ENCODE measurements at places on chromosomes 5 and 9.

GRCh38 chr5:94181895-94182294 lies 436.5 kb downstream of the KIAA0825 start:
- no peak for DNase-seq

GRCh38 chr5:5967373-5967772 lies 411.0 kb downstream of the MED10 start:
- DNase-seq, result no peak

- no peak for DNase-seq
Measured at GRCh38 chr9:32253731-32254130, 130.7 kb upstream of the ACO1 start.

DNA sequence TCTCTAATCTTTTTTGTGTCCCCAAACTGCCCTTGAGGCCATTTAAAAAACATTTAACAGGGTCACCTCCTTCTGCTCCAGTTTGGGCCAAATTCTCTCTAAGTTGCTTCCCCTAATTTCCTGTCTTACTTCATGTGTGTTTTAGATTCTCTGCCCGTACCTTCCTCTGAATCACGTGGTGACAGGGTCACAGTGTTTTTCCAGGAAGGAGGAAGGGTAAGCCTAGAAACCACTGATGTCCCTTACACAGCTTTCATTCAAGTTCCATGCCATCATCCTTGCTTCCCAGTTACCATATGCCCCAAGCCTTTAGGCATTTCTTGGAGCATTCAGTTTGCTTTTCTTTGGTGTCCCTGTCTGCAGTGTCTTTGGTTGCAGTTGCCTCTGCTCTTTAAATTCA lies 42.4 kb upstream of the MACIR start:
- DNase-seq, result no peak

- no peak for DNase-seq
Measured at GRCh38 chr5:82613891-82614290, 335.7 kb upstream of the RPS23 start.

- DNase-seq, result no peak
Measured at GRCh38 chr5:174532455-174533453, 191.6 kb upstream of the MSX2 start.

DNA sequence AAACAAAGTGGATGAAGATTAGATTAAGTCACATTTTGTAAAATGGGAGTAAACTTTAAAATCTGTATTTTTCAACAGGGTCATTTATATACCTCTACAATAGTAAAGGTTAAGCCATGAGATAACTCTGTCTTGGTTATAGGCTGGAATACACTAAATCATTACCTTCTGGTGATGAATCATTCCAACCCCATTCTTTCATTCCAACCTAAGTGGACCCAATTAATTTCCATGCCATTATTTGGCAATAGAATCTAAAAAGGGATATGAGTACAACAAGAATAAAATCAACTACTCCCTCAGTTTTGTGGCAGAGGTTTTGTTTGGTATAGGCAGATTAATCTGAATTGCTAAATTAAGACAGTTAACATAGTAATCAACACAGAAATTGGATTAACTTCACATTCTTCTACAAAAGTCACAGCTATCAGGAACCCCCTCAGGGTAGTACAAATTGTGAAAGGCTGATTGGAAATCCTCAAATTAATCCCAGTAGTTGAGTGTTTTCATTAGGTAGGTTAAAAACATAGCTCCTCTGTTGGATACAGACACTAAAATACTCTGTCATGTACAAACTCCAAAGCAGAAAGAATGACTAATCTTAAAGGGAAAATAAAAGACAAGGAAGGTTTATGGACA lies 54.2 kb downstream of the ELAVL2 start:
- DNase-seq, result no peak

GRCh38 chr9:85914108-85914507 lies 26.8 kb upstream of the NAA35 start:
- DNase-seq, result no peak

DNA sequence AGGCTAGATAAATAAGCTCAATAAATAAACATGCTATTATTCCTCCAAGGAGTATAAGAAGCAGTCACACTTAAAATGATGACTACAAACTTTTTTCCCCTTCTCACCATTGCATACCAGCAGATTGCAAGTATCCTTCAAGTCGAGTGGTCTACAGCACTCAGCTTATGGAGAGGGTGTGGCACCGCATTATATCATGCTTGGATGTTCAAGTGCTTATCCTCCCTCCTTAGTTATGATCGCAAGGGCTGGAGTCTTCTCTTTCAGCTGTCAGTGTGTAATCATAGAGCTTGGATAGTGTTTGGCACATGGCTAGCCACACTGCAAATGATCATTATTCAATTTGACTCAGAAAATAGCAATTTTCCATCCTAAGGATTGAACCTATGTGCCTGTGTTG lies 124.0 kb downstream of the CARTPT start:
- no peak for DNase-seq

- DNase-seq, result no peak
Measured at GRCh38 chr5:134969166-134969565, 1.5 kb downstream of the CATSPER3 start.

DNA sequence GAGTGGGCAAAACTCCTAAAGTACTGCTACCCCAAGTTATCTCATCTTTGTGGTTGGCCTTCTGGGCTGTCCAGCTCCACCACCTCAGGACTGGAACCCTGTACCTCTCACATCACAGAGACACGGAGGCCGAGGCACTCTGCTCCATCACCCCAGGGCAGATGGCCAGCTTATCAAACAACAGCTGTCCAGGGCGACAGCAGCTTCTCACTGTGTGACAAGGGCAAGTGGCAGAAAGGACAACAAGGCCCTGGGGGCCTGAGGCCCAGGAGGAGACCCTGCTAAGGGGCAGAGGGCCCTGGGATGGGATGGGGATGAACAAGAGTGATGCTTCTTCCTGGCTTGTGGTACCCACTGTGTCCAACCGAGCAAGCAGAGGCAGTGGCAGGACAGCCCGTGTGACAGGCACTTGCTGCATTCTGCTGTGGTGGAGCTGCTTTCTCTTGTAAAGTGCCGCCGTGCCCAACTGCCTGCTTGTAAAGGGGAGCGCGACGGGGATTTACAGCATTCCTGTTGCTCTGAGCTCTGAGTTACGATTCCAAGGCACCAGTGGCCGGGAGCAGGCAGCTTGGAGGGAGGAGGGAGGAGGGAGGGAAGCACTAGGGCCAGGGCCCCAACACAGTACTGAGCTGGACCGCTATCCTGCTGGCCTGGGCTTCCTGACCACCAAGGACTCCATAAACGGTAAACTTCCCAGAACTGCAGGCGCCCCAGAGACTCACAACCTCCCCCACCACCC lies 71.2 kb downstream of the SHB start:
- DNase-seq, result peak; percentile 57

- DNase-seq, result no peak
Measured at GRCh38 chr5:77418601-77419581, 73.2 kb downstream of the WDR41 start.

DNA sequence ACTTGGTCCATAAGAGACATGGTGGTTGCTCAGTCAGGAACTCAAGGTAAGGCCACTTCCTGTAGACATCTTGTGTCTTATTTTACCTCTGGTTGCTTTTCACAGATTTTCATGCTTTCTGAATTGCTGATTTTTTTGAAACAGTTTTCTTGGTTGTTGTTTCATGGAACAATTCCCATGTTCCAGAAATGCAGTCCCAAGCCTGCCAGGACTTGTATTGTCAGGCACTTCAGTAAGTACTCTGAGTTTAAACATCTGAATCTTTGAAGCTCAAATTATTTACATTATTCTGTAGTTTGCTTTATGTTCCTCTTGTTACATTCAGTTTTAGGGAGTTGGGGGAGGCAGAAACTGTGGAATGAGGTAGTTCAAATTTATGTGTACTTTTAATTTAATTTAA lies 290.2 kb downstream of the DMRT2 start:
- DNase-seq, result no peak

- DNase-seq, result no peak
Measured at GRCh38 chr5:9499498-9499876, 46.4 kb downstream of the SEMA5A start.

DNA sequence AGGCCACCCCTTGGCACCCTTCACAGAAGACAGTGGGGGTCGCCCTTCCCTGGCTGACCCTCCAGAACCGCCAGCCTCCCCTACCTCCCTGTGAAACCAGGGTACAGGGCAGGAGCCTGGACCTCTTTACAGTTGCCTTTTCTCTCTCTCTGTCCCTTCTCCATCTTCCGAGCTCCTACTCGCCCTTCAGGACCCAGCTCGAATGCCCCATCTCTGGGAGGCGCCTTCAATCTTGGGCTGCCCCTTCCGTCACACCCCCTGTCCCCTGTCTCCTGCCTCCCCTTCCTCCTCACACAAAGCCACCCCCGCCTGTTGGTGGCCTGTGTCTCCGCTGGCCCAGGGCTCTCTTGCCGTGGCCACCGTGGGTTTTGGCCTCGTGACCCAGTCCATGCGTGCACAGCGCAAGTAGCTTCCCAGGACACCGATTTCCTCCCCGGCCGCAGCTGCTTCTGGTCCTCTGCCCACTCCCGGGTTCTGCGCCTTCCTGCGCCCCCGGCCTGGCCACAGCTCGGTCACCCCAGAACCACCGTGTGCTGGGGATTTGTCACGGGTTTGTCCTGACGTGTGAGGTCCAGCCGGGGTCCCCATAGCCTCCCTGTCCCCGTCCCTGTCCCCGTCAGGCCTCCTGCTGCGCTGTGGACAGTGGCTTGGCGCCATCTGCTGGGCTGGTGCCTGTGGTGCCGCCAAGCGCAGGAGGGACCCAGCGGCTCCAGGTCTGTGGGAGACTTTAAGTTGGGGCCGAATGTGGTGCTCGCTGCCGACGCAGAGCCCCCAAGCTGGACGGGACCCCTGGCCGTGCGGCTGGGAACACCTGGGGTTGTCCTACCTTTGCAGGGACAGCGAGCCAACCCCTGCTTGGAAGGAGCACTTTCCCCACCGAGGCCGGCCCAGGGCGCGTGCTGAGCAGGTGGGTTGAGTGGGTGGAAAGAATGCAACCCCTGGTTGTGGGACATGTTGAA lies 4.0 kb upstream of the TMEM250 start:
- no peak for DNase-seq

GRCh38 chr5:75049456-75050351 lies 2.7 kb downstream of the GCNT4 start:
- DNase-seq, result no peak

- DNase-seq, result no peak
Measured at GRCh38 chr5:150043657-150044328, 42.6 kb downstream of the CSF1R start.

DNA sequence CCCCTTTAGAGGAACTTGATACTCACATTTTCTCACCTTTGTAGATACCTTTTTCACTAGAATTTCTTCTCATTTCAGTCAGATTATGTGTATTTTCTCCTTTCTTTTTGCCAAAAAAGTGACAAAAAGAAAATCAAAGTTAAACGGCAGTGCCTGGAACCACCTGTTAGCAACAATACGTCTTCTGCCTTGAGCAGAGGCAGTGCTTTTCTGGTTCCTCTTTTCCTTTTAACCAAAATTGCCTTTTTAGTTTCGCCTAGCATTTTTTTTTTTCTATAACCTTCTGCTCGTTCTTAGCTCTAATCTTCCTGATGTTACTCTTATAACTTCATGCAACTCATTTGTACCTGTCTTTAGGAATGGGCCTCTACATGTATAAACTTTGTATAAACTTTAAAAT lies 26.1 kb downstream of the SMIM32 start:
- no peak for DNase-seq

DNA sequence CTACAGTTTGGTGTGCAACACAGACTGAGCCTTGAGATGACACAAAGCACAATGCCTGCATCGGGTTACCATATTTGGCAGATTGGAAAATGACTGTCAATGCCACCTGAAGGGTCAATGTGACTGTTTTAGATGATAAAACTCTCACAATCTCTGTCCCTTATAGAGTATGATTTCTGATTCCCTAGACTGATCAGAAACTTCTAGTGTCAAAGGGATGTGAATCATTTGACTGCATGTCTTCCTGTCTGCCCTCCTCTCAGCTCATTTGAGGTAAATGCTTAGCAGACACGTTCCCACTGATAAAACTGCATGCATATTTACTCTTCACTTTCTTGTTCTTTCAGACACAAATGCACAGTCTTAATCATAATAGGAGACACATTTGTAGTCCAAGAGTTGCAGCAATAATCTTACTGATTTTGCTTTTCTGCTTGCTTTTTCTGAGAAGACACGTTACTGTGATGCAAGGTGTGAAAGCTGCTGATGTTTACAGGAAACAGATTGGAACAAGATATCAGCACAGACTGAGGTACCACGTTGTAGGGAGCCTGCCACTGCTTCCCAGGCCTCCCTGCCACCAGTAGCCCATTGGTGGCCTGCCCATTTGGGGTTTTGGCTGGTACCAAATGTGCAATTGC lies 77.8 kb downstream of the GCNT4 start:
- DNase-seq, result no peak

GRCh38 chr9:107907715-107908114 lies 418.1 kb upstream of the KLF4 start:
- DNase-seq, result no peak

- no peak for DNase-seq
Measured at GRCh38 chr5:77707791-77708190, 68.3 kb downstream of the TBCA start.

DNA sequence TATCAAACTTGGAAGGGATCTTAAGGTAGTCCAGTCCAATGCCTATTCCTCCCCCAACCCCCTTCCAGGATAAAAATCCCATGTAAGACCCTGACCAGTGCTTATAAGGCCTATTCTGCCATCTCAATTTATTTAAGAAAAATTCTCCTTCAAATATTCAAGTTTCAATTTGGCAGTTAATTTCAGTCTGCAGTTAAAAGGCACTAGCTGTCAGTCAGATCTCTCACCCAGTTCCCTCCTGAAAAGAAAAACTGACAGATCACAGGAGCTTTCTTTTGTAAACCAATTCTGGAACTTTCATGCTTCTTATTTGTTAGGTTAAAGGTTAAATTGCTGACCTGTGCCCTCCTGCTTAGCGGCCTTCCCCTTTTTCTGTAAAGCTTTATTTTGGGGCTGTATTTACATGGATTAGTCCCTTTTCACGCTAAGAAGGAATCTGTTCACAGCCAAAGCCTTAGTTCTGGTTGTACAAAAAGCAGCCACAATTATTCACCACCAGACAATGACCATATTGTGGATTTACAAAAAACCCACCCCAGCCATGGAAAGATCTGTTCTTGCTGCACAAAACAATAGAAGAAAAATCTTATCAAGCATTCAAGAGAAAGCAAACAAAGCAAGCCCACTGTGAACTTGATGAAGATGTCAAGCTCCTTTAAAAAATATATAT lies 68.7 kb downstream of the DENND1A start:
- DNase-seq, result no peak

GRCh38 chr9:128191406-128192046 lies at the start of gene CIZ1:
TSS of gene CIZ1 (minus strand) at chr9:128191572. CDS start at chr9:128190857, 715 bp downstream.
- no peak for DNase-seq

DNA sequence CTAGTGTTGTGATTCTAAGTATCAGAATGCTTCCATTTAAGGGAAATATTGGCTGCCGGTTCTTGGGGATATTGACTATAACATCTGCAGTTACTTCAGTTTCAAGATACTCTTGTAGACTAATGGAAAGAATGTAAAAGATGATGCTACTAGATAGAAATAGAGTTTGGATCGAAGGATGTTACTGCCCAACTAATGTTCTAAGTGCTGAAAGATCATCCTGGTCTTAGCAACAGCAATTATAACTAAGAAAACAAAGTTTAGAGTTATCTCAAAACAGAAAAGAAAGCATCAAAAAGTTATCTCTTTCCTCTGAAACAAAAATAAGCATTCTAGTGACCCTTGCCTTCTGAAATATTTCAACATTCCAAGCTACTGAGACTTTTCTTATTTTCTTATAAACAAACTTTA lies 49.9 kb downstream of the ITGA1 start:
- DNase-seq, result no peak

- no peak for DNase-seq
Measured at GRCh38 chr9:128310461-128310860, 11.8 kb downstream of the TRUB2 start.
